NK-92 treated with Interleukin-12 subunit alpha and Interleukin-12 subunit beta, amount 100 ng/mL, for 24 hours (cell line): ENCODE measurements at places on chromosomes 3 and 15.

- no peak for DNase-seq
These were observed 197.3 kb upstream of the ST8SIA2 start for GRCh38 chr15:92196342-92196741.

DNA sequence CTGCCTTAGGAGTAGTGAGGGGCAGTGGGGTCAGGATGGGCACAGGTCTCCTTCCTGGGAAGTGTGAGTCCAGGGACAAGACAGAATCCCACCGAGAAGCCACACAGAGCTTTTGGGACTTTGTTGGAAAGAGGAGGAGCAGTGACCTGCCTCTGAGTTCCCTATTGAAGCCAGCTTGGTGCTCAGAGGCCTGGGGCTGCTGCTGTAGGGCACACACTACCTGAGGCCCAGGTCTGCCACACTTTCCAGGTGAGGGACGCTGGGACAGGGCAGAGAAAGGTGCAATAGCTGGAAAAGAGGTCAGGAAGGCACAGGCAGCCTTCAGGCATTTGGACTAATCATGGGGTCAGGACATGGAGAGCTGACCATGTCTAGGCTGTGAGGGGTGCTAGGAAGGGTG lies 67.7 kb downstream of the SCN5A start:
- DNase-seq = no peak

DNA sequence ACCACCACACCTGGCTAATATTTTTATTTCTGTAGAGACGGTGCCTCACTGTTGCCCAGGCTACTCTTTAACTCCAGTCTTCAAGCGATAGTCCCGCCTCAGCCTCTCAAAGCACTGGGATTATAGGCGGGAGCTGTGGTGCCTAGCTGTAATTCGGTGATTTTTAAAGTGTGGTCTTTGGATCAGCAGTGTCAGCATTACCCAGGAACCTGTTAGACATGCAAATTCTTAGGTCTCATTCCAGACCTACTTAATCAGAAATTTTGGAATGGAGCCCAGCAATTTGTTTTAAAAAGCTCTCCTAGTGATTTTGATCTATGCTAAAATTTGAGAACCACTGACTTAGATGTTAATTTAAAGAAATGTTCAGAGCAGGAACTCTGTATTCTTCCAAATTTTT lies 51.9 kb downstream of the GOLM2 start:
- no peak for DNase-seq

- no peak for DNase-seq
These were observed 48.9 kb downstream of the NIPA2 start for GRCh38 chr15:22887157-22887951.

DNA sequence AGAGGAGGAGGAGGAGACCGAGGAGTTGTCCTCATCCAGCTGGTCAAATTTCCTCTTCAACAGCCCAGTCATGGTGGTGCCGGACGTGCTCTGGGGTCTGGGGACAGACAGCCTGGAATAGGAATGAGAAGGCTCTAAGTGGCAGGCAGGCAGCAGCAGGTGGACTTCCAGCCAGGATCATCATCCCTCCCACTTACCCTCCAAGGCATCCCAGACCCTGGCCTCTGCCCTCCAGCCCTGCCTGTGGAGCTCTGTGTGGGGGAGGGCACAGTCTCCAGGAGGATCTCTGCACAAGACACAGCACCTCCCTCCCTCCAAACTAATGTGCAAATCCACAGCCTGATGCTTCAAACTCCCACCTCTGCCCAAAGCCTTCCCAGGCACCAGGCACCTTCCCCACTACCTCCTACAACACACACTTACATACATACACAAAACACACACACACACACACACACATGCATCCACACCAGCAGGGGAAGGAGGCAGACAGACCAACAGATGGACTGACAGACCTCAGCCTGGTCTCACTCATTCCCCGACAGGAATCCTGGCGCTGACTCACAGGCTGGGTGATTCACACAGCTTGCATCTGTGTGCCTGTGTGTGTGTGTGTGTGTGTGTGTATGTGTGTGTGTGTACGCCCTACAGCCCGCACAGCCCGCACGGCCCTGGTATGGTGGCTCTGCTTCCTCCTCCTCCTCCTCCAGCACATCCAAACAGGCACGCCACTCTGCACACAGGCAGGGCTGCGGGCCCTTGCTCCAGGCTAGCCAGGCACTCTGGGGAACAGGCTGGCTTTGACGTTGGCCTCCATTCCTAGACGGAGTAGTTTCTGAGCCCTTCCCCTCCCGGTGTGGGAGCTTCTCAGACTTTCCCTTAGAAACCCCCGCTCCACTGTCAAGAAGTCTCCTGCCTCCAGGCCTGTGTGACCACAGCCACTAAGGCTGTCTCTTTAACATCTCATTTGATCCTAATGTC lies 6.5 kb downstream of the CSRNP1 start:
- DNase-seq = peak; percentile 31

DNA sequence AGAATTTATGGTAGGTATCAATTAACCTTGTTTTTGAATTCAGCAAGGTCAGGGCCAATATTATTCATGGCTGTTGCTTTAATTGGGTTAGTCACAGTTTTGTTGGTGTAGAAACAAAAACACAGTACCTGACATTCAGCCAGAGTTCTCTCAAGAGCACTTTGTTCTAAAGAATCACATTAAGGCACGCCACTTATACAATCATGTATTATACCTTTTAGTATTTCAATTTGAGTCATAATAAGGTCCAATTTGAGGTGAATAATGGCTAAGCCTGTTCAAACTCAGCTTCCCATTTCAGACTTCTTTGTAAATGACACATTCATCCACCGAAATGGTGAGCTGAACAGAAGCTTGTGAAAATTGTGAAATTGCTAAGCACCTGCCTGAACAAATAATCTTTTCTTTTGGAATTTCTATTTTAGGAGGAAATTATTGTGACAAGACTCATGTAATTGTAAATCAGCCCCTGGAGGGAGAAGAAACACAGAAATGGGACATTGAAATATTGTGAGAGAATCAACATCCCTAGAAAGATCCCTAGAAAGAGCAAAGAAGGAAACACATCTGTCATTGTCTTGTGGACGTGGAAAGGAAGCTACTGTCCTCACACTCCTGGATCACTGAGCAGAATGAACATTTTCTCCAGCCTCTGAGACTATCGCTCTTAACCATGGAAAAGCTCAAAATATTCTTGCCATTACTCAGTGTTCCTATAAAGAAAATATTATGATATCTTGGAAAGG lies 29.3 kb downstream of the RIOX2 start:
- no peak for DNase-seq

DNA sequence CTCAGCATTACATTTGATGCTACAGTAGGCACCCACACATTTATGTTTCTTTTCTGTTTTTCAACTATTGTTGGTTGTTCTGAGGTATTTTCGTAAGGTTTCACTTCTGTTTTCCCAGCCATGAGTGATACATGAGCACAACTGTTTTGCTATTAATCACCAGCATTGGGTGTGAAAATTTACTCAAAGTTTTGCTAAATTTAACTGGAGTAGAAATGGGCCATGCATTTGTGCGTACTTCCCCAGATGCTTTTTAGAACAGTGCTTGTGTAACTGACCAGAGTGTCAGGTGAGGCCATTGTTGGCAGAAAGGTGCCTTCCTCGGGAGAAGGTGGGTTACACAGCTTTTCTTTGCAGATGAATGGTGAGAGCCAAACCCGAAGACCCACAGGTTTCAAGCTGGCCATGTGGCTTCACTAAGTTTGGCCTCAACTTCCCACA lies 70.4 kb downstream of the ST6GAL1 start:
- DNase-seq = no peak

- DNase-seq = peak; percentile 73
These were observed 611 bp upstream of the LINGO1 start for GRCh38 chr15:77633134-77633912.

DNA sequence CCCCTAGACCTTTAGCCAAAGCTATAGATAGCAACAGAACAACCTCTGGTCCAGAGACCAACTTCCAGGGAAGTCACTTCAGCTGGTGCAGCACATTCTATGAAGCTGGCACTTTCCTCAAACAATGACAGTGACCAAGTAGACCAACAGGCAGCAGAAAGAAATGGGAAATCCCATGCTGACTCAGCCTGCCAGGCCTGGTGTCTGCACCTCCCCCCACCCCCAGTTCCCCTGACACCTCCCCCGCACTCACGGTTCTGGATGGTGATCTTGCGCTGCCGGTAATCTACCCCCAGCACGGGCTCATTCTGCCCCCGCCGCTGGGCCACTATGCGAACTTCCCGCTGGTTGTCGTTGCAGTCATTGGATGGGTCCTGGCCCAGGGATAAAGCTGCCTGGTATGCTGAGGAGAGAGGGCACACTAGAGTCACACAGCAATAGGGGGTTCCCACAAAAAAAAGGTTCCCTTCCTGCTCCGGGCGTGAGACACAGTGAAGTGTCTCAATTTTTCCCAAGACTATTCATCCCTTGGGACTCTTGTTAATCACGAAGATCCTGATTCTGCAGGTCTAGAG lies 17.0 kb downstream of the ILDR1 start:
- no peak for DNase-seq

GRCh38 chr3:10547413-10547812 lies 42.0 kb upstream of the ATP2B2 start:
- no peak for DNase-seq

DNA sequence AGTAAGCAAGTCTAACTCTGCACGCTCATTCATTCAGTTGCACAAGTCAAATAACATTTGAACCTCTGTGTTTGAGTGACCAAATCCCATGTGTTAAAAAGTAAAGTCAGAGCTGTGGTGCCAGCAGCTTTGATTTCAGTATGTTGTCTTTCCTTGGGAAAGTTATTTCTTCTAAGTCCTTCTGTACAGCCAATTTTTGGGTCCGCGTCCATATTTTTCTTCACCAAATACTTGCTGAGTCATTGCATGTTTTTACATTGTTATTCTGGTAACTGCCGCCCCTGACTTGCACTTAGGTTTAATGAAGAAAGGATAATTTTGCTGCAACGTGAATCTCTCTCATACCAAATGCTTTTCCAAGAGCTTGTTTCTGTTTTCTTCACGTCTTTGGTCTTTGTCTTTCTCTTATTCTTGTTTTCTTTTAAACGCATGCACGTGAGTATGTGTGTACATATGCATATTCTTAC lies 56.7 kb downstream of the PLS1 start:
- DNase-seq = no peak

DNA sequence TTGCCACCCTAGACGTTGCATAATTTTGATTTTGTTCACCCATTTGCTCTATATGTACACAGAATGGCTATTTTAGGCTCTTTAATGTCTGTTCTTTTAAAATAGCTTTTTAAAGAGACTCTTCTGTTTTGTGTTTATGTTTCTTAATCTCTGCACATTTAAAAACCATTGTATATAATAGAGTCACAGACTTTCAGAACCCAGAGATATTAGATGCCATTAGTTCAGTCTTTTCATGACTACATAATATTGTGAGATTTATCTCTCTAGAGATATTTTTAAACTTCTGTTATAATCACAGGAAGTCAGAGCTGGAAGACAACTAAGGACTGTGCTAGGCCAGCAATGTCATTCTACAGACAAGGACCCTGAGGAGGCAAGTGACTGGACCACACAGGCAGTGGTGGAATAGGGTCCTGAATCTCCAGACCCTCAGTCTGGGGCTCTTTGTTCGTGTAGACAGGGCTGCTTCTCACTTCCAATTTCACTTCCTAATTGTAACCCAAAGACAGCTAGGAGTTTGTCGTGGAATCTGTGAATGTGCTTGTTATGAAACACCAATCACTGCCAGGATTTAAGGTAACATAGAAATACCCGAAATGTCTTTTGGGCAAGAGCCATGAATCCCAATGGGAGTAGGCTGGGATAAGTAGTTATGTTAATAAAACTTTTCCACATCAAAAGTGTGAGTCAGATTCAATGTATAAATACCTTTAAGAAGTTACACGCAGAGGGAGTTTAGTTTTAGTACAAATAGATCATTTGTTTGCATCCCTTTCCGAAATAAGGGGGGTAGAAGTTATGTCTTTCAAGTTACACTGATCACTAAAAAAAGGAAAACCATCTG lies 165.2 kb upstream of the ROPN1 start:
- DNase-seq = no peak

DNA sequence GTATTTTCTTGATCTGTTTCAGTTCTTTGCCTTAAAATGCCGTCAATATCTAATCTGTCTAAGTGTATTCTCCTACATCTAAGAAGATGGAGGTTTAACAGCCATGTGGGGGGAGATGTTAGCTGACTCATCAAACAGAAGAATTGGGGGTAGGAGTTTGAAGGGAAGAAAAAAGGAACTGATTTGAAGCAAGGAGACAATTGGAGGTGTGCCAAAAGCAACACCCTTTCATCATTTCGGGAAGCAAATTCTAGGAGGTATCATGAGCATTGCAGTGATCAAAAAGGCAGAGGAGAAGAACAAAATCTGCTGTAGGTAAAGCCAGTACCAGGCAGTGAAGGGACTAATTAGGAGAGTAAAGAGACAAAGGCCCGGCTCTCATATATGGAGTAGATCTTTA lies 337.3 kb upstream of the TBC1D5 start:
- DNase-seq = no peak

DNA sequence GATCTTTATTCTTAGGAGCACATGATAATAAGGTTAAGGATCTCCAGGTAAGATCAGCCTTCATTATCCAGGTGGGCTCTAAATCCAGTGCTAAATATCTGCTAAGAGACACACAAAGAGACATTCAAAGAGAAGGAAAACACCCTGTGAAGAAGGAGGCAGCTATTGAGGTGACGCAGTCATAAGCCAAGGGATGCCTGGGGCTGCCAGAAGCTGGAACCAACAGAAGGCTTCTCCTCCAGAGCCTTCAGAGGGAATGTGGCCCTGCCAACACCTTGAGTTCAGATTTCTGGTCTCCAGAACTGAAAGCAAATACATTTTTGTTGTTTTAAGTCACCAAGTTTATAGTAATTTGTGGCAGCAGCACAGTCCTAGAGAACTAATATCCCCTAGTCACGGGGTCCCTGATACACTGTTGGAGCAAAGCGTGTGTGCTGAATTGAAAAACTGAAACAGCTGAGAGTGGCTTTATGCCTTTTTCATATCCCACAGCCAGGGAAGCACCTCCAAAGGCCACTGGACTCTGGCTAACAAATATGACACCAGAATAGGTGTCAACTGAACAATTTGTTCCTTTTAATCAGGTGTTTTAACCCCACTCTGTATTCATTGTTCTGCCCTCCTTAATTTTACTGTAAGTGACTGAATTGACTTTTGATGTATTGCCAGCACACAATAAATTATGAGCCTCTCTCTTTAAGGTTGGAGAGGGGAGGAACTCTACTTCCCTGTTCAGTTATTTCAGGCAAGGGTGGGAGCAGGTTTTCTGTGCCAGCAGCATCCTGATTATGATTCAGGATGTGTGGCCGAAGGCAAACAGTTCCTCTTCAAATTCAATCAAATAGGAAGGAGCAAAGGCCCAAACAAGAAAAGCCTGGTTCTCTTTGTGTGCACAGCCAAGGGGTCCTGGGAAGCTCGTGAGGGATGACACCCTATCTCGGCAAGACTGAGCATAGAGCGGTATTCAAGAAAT lies 151.8 kb upstream of the HES1 start:
- no peak for DNase-seq

DNA sequence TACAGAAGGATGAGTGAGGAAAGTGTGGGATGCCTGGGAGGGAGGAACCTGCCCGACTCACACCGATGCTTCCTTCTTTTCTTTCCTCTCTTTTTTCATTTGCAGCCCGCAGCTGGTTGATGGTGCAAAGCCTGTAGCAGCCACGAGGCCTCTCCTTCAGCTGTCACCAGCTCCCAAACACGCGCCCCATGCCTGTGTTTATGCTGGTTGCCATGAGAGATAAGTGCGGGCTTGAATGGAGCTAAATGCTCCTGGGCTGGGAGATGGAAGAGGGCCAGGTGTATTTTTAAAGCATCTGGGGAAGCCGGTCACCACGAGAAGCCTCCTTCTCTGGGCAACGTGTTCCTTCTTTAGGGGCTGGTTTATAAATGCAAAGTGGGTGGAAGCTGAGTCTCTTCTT lies 9.3 kb downstream of the COLQ start:
- DNase-seq = no peak
